ENCODE measurements at places on chromosomes 1 and 21.

- DNase-seq: no peak
Measured at GRCh38 chr1:65001231-65001792, 35.0 kb upstream of the JAK1 start.

- DNase-seq: peak; percentile 46
Measured at GRCh38 chr1:1281533-1282321, 1.5 kb downstream of the SCNN1D start.

DNA sequence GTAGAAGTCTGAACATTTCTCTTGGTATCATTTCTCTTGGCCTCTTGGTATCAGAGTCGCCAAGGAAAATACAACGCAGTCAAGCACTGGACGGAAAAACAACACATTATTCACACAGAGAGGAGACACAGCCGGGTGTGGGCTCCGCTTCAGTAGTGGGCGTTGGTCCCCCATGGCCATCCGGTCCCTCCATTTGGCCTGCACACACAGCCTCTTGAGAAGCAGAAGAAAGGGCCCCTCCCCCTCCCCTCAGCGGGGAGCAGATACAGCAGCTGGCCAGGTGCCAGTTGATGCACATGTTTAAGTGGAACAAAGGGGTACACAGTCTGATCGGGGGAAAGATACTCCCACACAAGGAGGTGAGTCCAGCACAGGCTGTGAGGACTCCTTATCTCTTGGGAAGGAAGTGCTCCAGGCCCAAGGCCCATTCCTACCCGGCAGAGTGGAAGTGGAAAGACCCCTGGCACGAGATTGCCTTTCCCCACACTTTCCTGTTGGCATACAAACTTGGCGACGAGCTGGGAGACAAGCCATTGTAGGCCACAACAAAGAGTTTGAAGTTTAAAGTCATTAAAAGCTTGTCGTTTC, 311.3 kb downstream of the FAM72C start:
- DNase-seq: no peak

GRCh38 chr1:112396653-112397471, 848 bp downstream of the CTTNBP2NL start:
- no peak for DNase-seq

DNA sequence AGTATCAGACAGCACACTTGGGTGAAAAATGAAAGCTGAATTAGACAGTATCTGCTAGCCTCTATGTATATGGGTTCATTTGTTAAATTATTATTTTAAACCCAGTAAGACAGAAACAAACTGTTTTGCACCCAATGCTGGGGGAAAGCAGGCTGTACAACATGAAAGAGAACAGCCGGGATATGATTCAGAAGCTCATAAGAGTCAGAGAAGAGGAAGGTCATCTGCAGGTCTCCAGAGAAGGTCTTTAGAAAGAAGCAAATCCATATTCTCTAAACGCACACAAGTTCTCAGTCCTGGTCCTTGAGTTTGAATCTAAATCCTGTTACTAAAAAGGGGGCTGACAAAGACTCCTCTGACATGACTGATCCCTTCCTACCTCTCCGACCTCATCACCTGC, 155.1 kb downstream of the SIPA1L2 start:
- no peak for DNase-seq

DNA sequence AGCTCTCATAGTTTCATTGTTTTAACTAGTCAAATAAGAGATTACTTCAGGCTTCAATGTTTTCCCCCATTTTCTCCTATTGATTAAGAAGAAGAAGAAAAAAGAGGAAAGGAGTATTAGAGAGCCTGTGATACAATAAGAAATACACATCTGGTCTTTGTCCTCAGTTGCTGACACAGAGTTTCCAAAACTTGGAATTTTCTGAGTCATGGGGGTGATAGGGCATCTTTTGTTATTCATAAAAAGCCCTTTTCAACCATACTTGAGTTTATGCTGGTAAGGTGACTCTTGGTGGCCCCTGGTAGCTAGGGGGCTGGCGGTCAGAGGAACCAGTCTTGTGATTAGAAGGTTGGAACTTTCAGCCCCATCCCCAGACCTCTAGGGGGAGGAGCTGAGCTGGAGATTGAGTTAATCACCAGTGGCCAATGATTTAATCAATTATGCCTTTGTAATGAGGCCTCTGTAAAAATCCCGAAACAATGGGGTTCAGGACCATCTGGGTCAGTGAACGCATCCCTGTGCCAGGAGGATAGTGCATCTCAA, 28.9 kb upstream of the KLF18 start:
- no peak for DNase-seq

GRCh38 chr1:117181630-117182041, 29.1 kb downstream of the VTCN1 start:
- DNase-seq: no peak

DNA sequence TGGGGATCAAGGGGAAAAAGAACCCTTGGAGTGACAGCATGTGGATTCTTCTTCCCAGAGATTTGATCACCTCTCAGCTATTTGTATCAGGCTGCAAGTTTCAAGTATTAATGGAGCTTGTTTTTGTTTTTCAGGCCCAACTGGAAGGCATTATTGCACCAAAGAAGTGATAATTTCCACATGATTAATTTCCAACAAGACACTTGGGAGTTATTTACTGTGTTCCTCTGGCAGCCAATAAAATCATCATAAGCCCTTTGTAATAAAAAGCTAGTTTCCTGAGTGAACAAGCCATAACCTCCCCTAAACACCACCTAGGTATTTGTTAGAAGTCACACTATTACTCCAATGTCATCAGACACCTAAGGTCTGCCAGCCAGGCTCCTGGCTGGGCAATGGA, 8.2 kb downstream of the DNALI1 start:
- DNase-seq: no peak

GRCh38 chr1:161238039-161238473, at the start of gene NR1I3:
Gene NR1I3 (minus strand): TSS chr1:161238203. CDS start chr1:161236565, 1,638 bp downstream.
- no peak for DNase-seq

- DNase-seq: no peak
Measured at GRCh38 chr1:117661027-117661426, 55.2 kb downstream of the TENT5C start.

GRCh38 chr21:39188521-39189139, 5.4 kb upstream of the PSMG1 start:
- DNase-seq: no peak

DNA sequence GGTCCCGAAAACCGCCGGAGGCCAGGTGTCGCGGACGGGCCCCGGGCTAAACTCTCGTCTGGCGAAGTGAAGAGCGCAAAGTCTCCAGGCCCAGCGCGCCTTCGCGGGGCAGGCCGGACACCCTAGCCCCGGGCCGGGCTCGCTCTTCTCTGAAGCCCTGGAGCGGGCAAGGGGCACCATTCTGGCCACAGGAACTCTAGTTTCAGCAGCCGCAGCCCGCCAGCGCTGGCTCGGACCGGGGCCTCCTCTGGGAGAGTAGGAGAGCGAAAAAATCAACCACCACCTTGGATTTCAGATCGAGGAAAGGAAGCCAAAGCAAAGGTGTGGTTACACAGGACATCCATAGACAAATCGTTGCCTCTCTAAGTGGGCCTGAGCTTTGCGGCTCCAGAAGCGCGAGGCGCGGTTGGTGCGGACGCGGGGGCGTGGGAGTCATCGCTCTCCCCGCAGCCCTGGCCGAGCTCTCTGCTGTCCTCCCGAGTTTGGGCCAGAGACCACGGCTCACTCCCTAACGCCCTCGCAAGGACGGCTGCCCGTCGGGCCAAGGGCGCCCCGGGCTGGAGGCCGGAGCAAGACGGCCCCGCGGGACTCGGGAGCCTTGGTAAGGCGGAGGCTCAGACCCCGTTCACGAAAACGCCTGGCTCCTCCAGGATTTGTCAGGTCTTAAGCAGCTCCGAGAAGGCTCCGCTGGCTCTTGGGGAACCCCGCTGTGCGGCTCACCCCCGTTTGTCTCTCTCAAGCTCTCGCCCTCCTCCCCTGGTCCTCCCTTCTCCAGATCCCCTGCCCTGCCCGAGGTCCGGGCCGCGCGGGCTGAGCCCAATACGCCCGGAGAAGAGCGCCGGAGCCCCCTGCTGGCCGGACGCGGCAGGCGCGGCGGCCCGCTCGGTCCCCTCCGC, 132.9 kb upstream of the DPYD start:
- peak; percentile 18 for DNase-seq

- DNase-seq: no peak
Measured at GRCh38 chr21:22758478-22758877, 1760.3 kb downstream of the NCAM2 start.

- DNase-seq: no peak
Measured at GRCh38 chr1:72606216-72606810, 324.0 kb upstream of the NEGR1 start.

DNA sequence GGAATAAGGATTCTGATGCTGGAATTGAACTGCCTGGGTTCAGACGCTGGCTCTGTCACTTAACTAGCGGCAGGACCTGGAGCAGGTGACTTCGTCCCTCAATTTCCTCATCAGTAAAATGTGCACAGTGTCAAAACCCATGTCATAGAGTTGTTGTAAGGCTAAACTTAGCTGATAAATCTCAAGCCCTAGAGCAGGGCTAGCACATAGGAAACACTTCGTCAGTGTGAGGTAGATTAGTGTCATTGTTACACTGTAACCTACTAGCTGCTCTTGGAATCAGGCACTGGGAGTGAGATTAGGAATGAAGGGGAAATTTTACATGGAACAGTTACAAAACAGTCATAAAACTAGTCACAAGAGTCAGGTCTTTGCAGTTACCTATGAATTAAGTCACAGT, 56.1 kb upstream of the ANGPTL1 start:
- no peak for DNase-seq

GRCh38 chr21:45004481-45005247, 64.8 kb downstream of the SLX9 start:
- no peak for DNase-seq

DNA sequence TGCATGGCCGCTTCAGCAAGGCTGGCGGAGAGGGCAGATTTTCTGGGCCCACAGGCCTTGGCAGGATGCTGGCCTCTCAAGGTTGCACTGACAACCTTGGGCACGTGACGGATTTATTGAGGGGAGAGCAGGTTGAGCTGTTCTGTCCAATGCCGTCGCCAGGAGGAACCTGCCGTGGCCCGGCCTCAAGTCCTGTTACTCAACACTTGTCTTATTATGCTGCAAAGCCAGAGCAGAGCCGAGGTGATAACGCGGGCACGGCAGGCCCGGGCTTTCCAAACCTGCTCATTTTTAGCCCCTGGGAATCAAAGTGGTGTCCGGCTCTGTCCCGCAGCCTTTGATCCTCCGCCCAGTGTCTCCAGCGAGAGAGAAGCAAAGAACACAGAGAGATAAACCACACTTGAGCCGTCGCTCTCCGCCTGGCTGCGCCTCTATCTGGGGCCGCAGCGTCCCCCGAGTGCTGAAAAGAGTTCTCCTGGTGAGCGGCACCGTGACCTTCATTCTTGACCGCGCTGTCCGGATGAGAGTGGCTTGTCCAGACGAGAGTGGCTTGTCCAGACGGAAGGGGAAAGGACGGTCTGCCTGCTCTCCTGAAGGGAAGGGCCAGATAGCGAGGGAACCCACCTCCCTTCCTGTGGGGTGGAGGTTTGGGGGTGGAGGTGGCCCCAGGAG, 162.3 kb upstream of the ARHGEF16 start:
- DNase-seq: no peak
